ENCODE measurements at places on chromosomes 5 and 9.

DNA sequence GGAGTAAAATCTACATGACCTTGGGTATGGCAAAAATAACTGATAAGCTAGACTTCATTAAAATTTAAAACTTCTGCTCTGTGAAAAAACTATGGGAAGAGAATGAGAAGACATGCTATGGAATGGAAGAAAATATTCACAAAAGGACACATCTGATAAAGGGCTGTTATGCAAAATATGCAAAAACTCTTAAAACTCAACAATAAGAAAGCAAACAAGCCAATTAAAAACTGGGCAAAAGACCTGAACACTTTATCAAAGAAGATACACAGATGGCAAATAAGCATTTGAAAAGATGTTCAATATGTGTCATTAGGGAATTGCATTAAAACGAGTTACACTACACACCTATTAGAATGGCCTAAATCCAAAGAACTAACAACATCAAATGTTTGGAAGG lies 439.5 kb downstream of the EFNA5 start:
- no peak for DNase-seq

GRCh38 chr5:14863105-14863504 lies 8.5 kb downstream of the ANKH start:
- no peak for DNase-seq

DNA sequence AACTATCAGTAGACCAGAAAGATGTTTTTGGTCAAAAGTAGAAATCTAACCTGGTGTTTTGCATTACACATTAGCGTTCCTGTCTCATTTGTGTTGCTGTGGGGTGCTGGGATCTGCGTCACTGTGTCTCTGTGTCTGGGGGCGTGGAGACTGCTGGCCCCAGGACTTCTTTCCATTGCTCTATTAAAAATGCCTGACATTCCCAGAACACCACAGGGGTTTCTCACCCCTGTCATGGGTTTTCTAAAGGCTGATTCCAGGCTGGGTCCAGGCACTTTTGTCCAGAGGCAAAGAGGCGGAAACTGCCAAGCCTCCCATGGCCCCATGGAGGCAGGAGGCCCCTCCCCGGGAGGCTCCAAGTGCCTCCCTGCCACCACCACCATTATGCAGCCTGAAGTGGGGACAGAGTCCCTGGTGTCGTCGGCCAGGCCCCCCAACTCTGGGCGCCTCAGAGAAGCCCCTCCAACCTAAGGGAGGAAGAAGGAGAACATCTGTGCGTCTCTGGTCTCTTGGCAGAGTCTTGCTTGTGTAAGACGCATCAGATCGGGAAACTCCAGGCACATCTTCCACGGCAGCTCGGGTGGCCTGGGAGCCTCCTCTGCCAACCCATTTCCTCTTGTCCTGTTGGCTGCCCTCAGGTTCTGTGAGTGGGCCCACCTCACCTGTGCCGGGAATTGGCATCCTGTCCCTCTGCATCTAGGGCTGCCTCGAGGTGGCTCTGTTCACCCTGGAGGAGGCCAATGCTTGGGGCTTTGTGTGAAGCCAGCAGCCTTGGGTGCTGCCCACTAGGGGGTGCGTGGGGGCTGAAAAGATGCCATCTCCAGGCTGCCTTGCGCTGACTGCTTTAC lies 13.8 kb upstream of the PLEKHG4B start:
- no peak for DNase-seq

- no peak for DNase-seq
Observed at GRCh38 chr9:20315677-20316076, 306.6 kb downstream of the MLLT3 start.

- no peak for DNase-seq
Observed at GRCh38 chr5:163089230-163089629, 348.2 kb upstream of the CCNG1 start.

GRCh38 chr9:96108691-96109380 lies 193.1 kb downstream of the HSD17B3 start:
- no peak for DNase-seq

GRCh38 chr9:120999317-120999716 lies 50.8 kb downstream of the C5 start:
- DNase-seq, result no peak

DNA sequence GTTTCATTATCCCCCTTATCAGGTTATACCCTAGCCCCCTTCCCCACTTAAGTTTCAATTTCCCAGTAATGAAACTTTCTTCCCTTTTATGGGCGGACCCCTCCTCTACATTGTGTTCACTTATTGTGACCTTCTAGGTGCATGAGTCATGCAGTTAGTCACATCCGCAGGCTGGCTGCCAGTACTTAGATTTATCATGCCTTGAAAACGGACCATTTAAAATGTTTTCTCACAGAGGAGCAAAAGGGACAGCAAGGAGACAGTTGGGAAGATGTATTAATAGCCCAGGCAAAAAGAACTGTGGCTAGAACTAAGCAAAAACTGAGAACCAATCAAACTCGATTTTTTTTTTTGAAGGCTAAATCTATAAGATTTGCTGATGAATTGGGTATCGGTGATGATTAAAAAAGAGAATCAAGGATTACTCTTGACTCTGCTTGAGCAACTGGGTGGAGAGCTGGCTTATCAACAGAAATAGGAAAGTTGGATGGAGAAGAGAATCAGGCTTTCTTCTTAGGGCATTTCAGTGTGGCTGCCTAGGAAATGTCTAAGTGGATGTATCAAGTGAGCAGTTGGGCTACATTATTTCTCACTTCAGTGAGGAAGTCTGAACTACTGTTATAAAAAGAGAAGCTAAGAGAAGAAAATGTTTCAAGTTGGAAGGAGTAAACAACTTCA lies 615.0 kb downstream of the HINT1 start:
- DNase-seq, result no peak

GRCh38 chr9:107606149-107606790 lies 116.7 kb upstream of the KLF4 start:
- no peak for DNase-seq

DNA sequence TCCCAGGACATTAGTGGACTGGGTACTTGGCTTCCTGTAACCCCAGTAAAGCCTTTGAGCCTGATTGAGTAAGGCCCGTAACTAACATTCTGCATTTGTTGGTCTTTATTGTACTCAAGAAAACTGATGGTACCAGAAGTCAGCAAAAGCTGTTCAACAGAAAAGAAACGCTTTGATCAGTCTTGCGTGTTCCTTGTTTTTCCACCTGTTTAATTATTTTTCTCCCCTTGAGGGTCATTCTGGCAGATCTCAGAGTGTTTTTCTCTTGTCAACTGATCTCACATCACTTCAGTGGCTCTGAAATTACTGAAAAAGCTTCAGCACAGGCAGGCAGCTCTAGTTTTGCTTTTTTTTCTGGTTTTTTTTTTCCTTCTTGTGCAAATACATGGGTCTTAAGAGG lies 6.1 kb upstream of the TMEM268 start:
- no peak for DNase-seq

GRCh38 chr9:130292106-130292505 lies 26.5 kb downstream of the HMCN2 start:
- no peak for DNase-seq

DNA sequence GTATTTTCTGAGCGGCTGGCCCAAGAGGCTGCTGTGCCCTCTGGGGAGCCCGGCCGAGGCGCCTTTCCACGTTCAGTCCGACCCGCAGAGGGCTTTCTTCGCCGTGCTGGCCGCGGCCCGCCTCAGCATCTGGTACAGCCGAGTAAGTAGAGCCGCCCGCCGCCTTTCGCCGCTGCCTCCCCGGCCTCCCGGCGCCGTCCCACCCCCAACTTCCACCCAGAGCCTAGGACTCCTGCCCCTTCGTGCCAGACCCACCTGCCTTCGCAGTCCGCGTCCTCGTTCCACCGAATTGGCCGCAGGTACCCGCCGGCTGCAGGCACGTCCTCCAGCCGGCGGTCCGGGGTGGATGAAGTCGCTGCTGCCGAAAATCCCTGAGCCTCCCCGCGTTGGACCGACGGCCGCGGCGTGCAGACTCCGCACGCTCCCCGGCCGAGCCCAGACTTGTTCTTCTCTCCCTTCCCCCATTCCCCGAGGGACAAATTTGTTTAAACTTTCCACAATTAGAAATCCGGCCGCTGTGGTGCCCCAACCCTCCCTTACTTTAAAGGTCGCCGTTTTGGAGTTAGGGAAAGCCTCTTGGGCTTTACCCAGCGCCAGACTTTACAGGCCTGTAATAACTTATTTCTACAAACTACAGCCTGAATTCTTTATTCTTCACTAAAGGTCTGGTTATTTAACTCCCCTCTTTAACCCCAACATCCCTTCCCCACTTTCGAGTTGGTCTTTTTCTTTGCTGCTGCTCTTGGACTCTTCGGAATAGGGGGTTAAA lies 589 bp downstream of the RIC1 start:
- peak; percentile 62 for DNase-seq

- no peak for DNase-seq
Observed at GRCh38 chr5:123875561-123876275, 363.7 kb downstream of the CSNK1G3 start.

DNA sequence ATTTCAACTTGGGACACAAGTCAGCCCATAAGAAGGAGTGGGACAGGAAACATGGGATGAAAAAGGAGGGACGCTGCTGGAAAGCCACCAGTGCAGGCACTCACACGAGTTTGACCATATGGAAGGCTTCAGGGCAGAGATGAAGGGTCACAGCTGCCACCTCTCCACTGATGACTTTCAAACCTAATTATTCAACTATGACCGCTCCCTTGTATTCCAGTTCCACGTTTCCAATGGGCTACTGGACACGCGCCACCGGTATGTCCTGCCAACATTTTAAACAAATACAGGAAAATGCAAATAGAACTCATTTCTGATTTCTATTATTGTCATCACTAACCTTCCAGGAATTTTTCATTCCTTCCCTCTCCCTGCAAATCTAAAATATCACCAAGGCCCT lies 134.7 kb downstream of the SLC1A3 start:
- peak; percentile 20 for DNase-seq

DNA sequence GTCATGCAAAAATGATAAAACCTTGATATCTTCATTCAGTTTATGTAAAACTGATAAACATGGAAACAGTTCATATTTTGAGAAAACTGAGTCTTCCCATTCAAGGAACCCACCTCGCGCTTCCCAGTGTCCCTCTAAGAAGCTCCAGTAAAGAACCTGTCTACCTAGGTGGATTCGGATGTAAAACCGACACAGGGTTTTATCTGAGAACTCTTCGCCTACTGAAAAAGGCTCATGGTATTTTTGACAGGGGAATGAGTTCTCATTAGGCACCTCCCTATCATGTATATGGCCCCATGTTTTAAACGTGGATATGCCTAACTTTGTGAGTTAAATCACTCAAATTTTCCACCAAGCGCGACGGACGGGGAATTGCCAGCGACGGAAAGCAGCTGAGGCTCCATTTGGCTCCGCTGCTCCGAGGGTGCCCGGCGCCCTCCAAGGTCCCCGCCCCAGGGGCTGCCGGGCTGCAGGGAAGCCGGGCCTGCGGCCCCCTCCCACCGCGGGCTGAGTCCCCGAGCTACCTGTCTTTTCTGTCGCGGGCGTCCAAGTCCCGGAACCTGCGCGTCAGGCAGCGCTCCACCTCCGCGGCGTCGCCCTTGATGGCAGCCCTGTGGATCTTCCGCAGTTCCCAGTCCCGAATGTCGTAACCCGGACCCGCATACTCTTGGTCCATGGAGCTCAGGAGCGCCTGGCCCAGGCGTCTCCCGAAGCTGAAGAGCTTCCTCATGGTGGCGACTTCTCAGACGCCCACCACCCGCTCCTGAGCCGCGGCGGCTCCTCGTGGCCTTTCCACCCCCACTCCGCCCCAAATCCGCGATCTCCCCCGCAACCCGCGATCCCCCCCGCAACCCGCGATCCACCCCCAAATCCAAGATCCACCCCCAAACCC lies 594 bp downstream of the ANKRD18A start:
- DNase-seq, result no peak

DNA sequence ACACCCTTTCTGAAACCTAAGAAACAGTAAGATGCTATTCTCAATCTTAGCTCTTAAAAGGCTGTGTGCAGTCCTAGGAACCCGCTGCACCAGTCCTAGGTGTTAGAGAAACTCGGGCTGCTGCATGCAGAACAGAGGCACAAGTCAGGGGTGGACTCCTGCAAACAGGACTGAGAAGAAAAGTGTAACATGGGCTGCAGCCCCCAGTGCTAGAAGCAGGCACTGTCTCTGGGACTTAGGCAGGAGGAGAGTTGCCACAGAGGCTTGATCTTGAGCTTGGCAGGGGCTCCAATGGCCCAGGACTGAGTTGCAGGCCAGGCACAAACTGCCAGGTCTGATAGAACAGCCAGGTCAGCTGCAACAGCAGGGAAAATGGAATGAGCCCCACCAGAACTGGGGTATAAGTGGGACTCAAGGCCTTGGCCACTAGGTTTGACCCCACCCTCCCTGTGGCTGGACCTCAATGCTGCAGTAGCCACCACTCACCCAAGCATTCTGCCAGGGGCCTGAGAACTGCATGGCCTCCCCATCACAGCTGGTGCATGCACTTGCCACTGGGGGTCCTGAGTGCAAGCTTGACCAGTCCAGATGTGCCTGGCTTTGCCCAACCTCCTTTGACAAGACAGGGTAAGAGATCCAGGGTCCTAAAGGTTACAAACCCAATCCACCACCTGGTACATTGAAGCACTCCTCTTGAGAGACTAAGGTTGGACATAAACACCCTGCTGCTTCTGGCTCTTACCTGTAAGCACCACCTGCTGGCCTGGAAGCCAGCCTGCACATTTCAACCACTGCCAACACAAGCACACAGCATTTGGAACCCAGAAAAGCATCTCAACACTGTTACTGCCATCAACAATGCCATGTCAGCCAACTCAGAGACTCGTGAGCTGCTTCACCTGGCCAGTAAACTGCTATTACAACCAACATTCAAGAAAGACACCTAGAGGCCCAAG lies 103.3 kb downstream of the FBXL17 start:
- no peak for DNase-seq

DNA sequence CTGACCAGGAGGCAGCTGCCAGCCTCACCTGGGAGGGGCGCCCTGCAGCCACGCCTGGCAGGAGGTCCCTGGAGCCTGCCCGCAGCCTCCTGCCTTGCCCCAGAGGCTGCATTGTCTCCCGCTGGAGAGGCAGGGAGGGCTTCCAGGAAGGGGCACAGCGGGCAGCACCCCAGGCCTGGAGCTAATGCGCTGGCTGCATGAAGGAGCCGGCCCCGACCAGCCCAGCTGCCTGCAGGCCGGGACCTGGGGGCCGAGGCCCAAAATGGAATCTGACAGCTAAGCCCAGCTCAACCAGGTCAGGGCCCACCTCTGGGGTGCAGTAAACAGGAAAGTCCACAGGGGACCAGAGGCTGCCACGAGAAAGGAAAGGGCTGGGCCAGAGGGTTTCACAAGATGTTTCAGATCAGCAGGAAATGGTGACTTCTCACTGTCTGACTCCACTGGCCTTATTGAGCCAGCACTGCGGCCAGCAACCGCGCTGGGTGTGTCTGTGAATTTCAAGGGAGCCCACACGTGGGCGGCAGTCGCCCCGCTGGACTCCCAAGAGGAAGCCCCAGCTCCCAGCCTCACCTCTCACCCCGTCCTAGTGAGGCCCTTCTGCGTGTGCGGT lies 18.6 kb upstream of the NOTCH1 start:
- no peak for DNase-seq

- DNase-seq, result no peak
Observed at GRCh38 chr5:74179701-74180100, 460.8 kb downstream of the ENC1 start.

- DNase-seq, result no peak
Observed at GRCh38 chr9:95344735-95345325, 27.3 kb upstream of the FANCC start.

GRCh38 chr5:75482482-75482881 lies 28.9 kb downstream of the CERT1 start:
- no peak for DNase-seq
